ENCODE measurements at places on chromosomes 12 and 14. TPM values are rescaled to one million over a fixed set of nuclear protein-coding genes. Genes with fewer than 3 reads are reported as not detected.

- DNase-seq, result no peak
These were observed 224.4 kb downstream of the NUBPL start for GRCh38 chr14:31785574-31785973.

DNA sequence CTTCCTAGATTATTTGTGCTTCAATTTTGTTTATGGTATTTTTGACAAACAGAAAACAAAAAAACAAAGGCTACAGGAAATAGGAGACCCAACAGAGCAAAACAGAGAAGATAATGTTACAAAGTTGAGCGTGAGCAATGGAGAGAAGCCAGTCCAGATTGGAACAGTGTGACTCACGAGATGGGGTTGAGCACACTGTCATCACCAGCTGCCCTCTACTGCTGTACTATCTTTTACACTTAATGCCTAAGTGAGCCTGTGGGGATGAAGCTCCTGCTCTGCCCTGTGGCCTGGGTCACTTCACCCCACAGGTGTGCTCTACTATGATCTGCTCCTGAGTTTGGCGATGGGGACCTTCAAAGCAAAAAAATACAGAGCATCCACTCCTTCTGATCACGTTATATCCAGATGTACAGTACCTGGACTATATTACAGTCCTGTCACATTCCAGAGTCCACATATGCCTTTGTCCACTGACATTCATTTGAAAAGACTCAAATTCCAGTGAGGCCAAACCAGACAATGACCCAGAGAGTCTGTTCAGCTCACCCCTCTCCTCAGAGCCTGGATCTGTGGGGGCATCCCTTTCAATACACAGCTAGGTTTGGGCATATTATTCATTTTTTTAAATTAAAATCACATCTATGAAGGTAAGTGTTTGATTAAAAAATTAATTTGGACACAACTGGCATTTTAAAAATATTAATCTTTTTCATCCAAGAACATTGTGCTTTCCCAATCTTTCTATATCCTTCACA lies 4.4 kb downstream of the IPO8 start:
- DNase-seq, result peak; percentile 73

DNA sequence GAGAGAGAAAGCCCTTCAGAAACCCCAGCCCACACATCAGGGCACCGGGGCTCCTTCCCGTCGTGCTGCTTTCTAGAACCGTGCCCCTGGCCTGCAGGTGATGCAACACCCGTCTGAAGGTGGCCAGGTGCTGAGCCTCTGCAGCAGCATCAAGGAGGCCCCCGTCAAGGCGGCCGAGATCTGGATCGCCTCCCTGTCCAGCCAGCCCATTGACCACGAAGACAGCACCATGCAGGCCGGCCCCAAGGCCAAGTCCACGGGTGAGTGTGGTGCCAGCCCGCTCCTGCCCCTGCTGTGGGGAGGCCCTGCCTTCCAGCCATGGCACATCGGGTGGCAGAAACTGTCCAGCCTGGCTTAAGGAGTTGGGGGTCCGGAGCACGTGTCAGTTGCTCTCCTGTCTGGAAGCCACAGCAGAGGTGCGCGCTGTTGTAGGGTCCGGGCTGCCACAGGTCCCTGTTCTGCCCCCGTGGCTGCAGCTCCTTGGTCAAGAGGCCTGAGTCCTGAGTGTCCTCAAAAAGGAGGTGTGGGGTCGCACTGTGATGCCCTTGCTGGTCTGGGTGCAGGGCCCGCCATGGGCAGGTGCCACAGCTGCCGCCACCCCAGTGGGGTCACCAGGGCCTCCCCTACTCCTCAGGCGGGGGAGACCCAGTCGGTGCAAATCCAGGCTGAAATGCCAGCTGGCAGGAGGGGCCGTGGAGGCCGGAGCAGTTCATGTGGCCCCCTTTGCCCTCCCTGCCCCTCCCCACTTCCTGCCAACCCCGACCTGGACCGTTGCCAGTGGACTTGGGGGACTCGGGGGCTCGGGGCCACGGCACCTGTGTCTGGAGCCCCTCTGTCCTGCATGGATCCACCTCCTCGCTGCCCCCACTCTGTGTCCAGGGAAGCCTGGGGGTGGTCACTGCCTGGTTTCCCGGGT lies 31.0 kb upstream of the TEX22 start:
- DNase-seq, result no peak

- DNase-seq, result peak; percentile 81
These were observed 1.3 kb upstream of the TAS2R14 start for GRCh38 chr12:10940389-10940788.

DNA sequence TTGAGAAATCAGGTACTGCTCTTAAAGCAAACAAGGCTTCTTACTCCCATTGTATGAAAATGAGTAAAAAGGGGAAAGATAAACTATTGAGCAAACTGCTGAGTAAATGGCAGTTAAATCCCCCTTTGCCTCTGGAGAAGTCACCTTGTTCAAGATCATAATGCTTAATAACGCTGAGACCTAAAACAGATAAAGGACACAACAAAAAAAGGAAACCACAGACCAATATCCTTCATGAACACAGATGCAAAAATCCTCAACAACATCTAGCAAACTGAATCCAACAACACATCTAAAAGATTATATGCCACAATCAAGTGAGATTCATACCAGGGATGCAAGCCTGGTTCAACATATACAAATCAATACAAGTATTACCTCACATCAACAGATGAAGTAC lies 109.0 kb upstream of the MDM1 start:
- no peak for DNase-seq

DNA sequence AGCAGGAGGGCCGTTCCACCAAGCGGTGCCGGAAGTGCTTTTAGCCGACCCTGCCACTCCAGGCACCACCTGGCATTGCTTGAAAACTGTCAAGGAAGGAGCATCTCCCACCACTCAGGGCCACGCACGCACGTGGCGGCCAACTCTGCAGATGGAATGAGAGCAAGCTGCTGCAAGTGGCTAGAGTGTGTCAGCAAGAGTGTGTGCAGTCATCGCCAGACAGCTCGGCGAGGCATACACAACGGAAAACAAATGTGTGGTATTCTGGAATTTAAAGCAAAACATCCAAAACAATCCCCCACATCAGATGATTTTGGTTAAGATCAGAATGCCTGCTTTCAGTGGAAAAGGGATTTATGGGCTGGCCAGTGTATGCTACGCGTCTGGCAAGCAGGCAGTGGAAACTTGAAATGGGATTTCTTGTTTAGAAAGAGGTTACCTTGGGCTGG lies 11.2 kb downstream of the CD9 start:
- DNase-seq, result peak; percentile 74

The DERA gene
- total RNA-seq, result 28.7 TPM
